ENCODE measurements at places on chromosomes 4 and X.

DNA sequence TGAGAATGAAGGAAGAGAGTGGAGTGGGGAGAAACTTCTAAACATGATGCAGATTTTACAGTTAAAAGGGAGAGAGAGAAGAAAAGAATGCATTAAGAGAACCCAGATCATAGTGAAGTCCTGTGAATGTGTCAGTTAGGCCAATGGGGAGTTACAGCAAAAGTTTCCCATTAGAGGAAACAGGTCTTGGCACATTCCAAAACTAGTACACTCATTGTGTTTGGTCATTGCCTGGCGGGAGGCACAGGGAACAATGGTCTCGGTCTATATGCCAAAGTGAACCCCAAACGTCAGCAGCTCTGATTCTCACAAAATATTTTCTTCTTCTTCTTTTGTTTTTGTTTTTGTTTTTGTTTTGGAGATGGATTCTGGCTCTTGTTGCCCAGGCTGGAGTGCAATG is 284.5 kb upstream of the CTSO start:
- no peak for DNase-seq

DNA sequence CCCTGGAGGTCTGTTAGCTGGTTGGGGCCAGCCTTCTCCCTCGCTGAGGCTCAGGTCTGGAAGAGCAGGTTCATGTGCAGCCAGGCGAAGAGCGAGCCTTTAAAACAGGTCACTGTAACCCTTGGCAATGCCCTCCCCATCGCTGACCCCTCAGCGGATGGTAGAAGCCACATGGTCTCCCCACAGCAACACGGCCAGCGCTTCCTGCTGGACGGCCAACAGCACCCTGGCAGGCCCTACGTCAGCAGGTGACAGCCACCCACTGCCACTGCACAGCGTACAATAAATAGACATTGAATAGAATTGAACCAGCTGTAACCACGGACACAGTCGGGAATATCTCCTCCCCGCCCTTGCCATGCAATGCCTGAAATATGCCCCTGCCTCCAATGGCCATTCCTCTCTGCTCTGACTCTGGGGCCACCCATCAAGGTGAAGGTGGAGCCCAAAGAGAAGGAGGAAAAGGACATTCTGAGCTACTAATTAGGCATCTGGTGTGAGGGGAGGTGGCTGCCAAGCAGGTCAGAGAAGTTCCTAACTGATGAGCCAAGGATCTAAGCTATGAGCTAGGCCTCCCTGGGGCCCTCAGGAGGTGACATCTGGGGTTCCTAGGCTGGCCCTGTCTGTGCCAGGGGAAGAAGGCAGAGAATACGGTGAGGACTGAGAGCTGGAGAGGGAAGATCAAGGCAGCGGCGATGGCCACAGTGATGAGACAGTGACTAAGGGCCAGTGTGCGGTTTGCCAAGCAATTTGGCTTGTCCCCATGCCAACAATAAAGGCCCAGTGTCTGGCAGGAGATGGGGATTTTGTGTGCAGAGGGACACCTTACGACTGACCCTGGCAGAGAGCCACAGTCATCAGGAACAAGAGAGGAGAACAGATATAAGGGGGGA is 202.3 kb downstream of the BCOR start:
- DNase-seq: no peak

DNA sequence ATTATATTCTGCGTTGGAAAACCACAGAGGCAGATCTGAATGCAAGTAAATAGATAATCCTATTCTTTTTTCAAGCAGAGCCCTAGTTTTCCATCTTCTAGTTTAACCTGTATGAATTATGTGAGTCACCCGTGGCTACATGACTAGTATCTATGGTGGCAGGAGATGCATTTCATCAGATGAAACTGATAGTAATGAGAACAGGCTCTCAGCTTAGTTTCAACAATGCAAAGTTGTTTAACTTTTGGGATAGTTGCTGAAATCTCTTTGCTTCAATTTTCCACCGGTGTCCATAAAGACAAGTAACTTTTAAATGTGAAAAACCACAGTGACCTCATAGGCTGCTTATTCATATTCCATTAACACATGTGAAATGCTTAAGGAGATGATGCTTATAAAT is 1317.4 kb upstream of the TENM3 start:
- DNase-seq: no peak

GRCh38 chrX:102720237-102721168 is at the start of gene GPRASP3:
TSS of gene GPRASP3 (plus strand) at chrX:102720743. CDS start at chrX:102748996, 28,253 bp downstream.
- DNase-seq: no peak

Data from Kasumi-1 (cell line).